ENCODE measurements at places on chromosomes 2 and 18. TPM values are rescaled to one million over a fixed set of nuclear protein-coding genes. Genes with fewer than 3 reads are reported as not detected.

ANKRD44 gene
- total RNA-seq = 1.0 TPM

RAB31 gene
- 9.5 TPM for total RNA-seq

FAM110C gene
- 3.2 TPM for total RNA-seq

DAW1 gene
- 5.4 TPM for total RNA-seq

COL3A1 gene
- total RNA-seq = 29.2 TPM

IL18R1 gene
- not detected for total RNA-seq

SMPD4 gene
- 140 TPM for total RNA-seq

CDH7 gene
- 0.16 TPM for total RNA-seq

ANKRD62 gene
- not detected for total RNA-seq

PLGLB2 gene
- 0.77 TPM for total RNA-seq

SLC11A1 gene
- 0.12 TPM for total RNA-seq

HOXD9 gene
- total RNA-seq = not detected

TNFAIP6 gene
- not detected for total RNA-seq

GCA gene
- 29.2 TPM for total RNA-seq

SLC8A1 gene
- 0.21 TPM for total RNA-seq

SPC25 gene
- total RNA-seq = 32.6 TPM

ASAP2 gene
- 27.8 TPM for total RNA-seq

RNF181 gene
- 123 TPM for total RNA-seq

FAM228A gene
- not detected for total RNA-seq

C18orf54 gene
- total RNA-seq = 7.2 TPM

GREB1L gene
- 75.4 TPM for total RNA-seq

PKDCC gene
- total RNA-seq = 339 TPM

ACADL gene
- not detected for total RNA-seq

SRD5A2 gene
- not detected for total RNA-seq

CYS1 gene
- total RNA-seq = 1.4 TPM

ANO7 gene
- 4.1 TPM for total RNA-seq

SERPINB7 gene
- total RNA-seq = not detected

CCDC74B gene
- 1.6 TPM for total RNA-seq

ALPP gene
- 4.9 TPM for total RNA-seq

MARCO gene
- 0.43 TPM for total RNA-seq

ALPI gene
- total RNA-seq = 4.4 TPM

CDK15 gene
- total RNA-seq = not detected

NDC80 gene
- 51.7 TPM for total RNA-seq

HOXD13 gene
- not detected for total RNA-seq

LHCGR gene
- total RNA-seq = not detected

FMNL2 gene
- 38.0 TPM for total RNA-seq

INO80B gene
- 25.2 TPM for total RNA-seq

DTNA gene
- 10.0 TPM for total RNA-seq

BIN1 gene
- total RNA-seq = 205 TPM

CAPN14 gene
- total RNA-seq = 0.23 TPM

NBEAL1 gene
- total RNA-seq = 39.9 TPM

CNGA3 gene
- total RNA-seq = not detected

GALNT5 gene
- 6.8 TPM for total RNA-seq
